ENCODE measurements at places on chromosomes 3 and 15.

- no peak for DNase-seq
Measured at GRCh38 chr3:160486459-160486869, 36.9 kb upstream of the TRIM59 start.

- no peak for DNase-seq
Measured at GRCh38 chr15:79132770-79133169, 42.2 kb upstream of the RASGRF1 start.

DNA sequence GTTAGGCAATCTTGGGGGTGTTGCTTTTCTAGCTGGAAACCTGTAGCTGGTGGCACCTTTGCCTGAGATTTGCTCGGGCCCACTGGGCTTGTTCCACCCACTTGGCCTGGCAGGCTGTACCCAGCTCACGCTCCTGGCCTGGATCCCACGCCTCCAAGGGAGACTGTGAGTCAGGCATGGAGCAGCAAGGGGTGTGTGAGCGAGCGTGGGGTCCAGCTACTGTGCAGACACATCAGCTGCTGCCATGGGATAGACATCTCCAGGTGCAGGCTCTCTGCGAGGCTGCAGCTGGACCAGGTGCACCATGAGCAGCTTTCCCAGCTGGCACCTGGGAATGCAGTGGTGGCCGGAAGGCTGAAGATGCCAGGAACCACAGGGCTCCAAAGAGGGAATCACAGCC lies 36.0 kb downstream of the NR1D2 start:
- no peak for DNase-seq

- no peak for DNase-seq
Measured at GRCh38 chr15:74826921-74827320, 494 bp downstream of the CPLX3 start.

- DNase-seq: no peak
Measured at GRCh38 chr3:73768524-73769308, 144.0 kb upstream of the PDZRN3 start.

DNA sequence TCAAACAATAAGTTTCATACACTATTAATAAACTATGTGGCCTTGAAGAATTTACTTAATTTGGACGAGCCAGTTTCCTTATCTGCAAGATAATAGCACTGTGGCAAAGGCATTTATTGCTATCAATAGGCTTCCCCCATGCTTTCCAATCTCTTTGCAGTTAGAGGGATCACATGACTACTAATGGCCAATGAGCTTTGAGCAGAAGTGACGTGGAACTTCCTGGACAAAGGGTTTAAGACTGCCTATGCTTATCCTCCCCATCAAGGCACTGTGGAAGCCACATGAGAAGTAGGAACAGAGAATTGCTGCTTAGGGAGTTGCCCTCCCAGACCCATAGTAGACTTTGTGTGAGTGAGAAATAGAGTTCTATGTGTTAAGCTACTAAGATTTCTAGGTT lies 16.7 kb upstream of the ZMAT3 start:
- DNase-seq: no peak

- peak; percentile 14 for DNase-seq
Measured at GRCh38 chr15:44066211-44066827, 128.8 kb downstream of the FRMD5 start.

DNA sequence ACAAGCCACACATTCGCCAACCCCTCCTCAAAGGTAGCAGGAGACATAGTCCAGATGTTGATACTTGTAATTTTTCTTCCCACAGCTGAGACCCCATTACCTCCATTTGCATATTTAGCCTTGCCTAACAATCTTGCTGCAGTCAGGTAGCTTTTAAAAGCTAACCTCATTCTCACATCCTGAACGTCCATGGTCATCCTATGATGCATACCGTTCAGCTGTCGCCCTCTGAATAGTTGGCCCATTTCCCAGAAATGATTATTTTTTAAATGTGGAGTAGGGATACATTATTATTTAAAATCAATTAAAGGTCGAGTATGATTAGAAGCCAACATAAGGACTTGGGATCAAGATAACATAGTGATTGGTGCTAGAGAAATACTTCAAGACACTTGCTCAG lies 165.0 kb downstream of the MEX3B start:
- DNase-seq: no peak

DNA sequence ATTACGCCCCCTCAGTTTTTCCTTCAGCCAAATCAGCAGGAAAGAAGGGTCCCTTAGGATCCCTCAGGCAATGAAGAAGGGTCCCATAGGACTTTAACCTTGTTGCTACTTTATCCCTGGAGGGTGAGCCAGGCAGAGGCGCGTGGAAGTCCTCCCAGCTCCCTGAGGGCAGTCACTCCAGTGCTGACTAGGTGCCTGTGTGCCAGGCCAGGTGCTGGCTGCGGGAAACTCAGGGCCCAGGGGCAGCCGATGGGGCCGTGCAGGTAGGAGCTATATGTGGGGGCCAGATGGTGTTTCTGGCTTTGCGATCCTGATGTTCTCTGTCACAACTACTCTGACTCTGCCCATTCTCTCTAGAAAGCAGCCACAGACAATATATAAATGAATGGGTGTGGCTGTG lies 42.8 kb upstream of the IQSEC1 start:
- no peak for DNase-seq

- DNase-seq: no peak
Measured at GRCh38 chr15:86877171-86877631, 797.5 kb downstream of the AGBL1 start.

GRCh38 chr3:169659820-169660674 lies 3.5 kb downstream of the MECOM start:
- DNase-seq: no peak

GRCh38 chr3:46399557-46399956 lies 7.3 kb downstream of the CCR5AS start:
- DNase-seq: no peak

DNA sequence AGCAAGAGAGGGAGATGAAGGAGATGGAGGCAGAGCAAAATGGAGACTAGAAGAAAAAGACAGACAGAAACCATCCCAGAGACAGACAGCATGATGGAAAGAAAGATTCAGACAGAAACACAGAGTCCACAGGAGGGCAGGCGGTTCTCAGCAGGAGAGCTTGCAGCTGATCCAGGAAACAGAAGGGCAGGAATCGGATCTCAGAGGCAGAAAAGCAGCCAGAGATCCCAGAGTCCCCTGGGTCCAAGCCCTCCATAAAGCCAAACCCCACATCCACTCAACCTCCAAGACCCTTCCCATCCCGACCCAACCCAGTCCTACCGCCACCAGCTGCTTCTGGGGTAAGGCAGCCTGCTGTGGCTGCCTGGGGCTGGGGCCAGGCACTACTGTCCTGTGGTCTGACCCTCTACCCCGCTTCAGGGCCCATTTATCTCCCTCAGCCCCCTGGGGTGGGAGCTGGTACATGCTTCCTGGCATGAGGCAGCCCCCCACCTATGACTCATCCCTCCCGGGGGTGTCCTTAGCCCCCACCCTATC lies at the start of gene UCN2:
Gene UCN2, minus strand, starts transcription at position 400 of the 537 bp plus-strand sequence. CDS start 657 bp downstream, outside the sequence.
- DNase-seq: no peak

DNA sequence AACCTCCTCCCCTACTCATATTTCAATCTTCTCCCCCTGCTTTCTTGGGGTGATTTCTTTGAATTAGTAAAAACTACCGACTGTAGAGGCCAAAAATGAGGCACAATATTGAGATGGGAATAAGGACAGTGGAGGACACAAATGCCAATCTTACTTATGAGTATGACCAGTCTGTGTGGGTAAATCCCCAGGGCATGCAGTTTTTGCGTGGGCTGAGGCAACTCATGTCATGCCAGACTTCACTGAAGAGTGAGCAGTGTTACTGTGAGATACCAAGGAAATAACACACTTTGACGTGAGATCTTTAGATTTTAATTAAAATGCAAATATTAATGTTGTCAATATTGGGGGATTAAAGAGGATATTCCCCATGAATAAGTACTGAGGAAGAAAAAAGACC lies 254.3 kb upstream of the ICE2 start:
- DNase-seq: no peak

- DNase-seq: no peak
Measured at GRCh38 chr3:116896116-116896515, 186.5 kb downstream of the TUSC7 start.

- DNase-seq: no peak
Measured at GRCh38 chr3:159765030-159765859, 223.4 kb upstream of the IL12A start.

GRCh38 chr15:99421758-99422157 lies 144.0 kb upstream of the MEF2A start:
- DNase-seq: no peak

- DNase-seq: peak; percentile 28
Measured at GRCh38 chr15:84734794-84735479, 13.5 kb upstream of the ZNF592 start.

GRCh38 chr3:123313889-123314288 lies 112.1 kb downstream of the SEC22A start:
- no peak for DNase-seq

Data from activated T-helper 1 cell treated with anti-CD3 and anti-CD28 coated beads, Interleukin-2, amount 50 U/mL, for 16 hours (primary cell).